ENCODE measurements at places on chromosomes 13 and 19.

DNA sequence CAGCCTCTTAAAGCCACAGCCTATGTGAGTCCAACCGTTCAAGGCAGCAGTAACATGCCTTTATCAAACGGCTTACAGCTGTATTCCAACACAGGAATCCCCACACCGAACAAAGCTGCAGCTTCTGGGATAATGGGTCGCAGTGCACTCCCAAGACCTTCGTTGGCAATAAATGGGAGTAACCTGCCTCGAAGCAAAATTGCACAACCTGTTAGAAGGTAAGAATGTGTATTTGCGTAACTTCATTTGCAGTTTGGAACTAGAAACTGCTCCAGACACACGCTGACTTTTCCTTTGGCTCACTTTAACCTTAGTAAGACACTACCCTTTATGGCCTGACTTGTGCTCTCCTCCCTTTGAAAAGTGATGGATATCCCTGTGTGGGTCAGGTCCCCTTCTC, 63.4 kb downstream of the SLAIN1 start:
- no peak for DNase-seq

DNA sequence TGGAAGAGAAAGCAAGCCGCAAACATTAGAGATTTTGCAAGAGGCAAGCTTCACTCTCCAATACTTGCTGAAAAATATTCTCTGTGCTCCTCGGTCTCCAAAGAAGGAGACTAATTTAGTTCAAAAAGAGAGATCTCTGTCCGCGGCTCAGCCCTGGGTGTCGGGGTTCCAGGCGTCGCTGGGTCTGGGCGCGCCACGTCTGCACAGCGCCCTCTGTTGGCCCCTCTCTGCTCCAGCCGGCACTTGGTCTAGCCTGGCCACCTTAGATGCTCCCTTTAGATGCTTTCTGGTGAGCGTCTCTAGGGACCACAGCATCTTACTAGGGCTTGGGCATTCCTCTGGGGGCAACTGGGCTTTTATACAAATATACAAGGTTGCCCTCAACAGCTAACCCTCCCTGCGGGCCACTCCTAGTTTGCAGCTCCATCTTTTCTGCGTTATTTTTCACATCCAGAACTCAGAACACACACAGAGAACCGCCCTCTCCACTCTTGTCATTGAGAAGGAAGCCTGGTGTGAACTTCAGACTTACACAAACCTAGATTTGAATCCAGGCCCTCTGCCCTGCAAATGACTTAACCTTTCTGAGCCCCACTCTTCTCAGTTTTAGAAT, 78.3 kb downstream of the CYSLTR2 start:
- DNase-seq: peak; percentile 14

- no peak for DNase-seq
These were observed 1.3 kb upstream of the DNAJC15 start for GRCh38 chr13:43021926-43022670.

DNA sequence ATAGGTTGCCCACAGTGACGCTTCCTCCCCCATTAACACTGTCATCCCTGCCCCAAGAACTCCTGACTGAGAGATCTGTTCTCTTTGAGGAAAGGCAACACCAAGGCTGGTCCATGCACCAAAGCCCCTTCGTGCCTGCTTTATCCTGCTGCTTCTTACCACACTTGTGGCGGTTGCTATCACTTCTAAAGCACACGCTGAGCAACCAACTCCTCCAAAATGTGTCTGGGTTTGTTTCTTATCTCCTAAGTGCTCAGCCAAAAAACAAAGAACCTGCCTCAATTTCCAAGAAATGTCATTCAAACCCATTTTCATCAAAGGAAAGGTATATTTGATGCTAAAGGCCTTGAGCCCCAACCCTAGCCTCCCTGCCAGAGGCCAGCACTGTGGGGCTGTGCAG, 14.6 kb downstream of the ATP7B start:
- no peak for DNase-seq

- no peak for DNase-seq
These were observed 4.4 kb downstream of the CHMP2A start for GRCh38 chr19:58550362-58551122.

DNA sequence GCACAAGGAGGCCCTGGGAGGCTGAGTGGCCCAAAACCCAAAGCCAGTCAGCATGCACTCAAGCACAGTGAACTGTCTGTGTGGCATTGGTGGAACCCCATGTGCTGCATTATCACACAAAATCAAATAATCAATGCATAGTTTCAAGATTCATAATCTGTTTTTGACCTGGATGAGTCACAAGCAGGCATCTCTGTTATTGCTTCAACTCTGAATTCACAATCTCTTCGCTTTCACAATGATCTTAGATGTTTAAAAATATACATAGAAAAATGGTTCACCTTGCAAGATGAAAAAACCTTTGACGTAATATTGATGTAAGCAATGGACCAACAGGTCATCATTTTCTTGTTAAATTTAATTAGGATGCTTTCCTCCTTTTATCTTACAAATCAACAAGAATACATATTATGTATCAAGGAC, 455.4 kb downstream of the IRS2 start:
- DNase-seq: no peak

GRCh38 chr13:83168590-83168989, 713.7 kb downstream of the SLITRK1 start:
- DNase-seq: no peak

- no peak for DNase-seq
These were observed 67.8 kb downstream of the FGF9 start for GRCh38 chr13:21738630-21739029.

- DNase-seq: no peak
These were observed 13.8 kb downstream of the ZNF574 start for GRCh38 chr19:42089772-42090171.

DNA sequence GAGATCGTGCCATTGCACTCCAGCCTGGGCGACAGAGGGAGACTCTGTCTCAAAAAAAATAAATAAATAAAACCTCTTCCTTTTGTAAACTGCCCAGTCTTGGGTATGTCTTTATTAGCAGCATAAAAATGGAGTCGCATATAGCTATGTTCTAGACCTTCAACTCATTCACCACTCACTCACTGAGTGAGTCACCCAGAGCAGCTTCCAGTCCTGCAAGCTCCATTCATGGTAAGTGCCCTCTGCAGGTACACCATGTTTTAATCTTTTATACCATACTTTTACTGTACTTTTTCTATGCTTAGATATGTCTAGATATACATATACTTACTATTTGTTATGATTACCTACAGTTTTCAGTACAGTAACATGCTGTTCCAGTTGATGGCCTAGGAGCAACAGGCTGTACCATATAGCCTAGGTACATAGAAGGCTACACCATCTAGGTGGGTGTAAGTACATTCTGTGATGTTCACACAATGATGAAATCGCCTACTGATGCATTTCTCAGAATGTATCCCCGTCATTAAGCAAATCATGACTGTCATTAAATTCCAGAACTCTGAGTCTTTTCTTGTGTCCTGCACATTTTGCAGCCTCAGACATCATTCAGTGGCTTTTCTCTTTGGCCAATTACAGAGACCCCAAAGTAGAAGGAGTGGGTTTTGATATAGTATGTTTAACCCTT, 13.7 kb upstream of the FARP1 start:
- no peak for DNase-seq

GRCh38 chr13:102608974-102609373, 12.2 kb downstream of the TPP2 start:
- no peak for DNase-seq

GRCh38 chr13:25882466-25883357, 169.1 kb downstream of the SHISA2 start:
- DNase-seq: peak; percentile 60

DNA sequence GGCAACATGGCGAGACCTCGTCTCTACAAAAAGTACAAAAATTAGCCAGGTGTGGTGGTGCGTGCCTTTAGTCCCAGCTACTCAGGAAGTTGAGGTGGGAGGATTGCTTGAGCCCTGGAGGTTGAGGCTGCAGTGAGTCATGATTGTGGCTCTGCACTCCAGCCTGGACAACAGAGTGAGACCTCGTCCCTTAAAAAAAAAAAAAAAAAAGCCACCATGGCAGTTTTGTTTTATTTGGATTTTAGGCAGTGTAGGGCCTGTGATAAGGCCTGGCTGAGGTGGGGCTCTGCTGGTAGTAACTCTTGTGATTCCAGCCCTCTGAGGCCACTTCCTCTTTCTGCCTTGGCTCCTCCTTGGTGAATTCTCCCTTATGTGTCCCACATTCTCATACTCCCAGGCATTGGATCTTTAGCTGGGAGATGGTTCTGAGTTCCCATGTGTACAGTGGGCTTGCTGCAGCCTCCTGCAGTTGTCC, 39.2 kb downstream of the GATAD2A start:
- no peak for DNase-seq

GRCh38 chr13:98722958-98723357, 29.5 kb downstream of the SLC15A1 start:
- DNase-seq: no peak

DNA sequence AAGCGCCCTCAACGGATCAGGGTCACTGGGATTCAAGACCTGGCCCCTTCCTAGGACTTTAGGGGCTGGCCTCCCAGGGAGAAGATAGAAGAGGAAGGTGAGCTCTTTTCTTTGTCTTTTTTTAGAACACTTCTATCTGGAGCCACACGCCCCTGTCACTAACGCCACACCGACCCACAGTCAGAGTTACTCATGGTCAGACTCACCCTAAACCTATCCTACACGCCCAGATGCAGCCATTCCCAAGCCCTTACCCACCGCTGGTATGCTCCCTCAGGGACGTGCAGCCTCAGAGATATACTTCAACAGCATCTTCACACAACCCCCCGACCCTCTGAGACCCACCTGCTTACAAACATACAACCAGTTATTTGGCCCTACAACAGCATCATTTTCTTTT, 29.9 kb upstream of the MUC16 start:
- DNase-seq: no peak

GRCh38 chr13:72521940-72522661, 205.3 kb downstream of the MZT1 start:
- peak; percentile 72 for DNase-seq

DNA sequence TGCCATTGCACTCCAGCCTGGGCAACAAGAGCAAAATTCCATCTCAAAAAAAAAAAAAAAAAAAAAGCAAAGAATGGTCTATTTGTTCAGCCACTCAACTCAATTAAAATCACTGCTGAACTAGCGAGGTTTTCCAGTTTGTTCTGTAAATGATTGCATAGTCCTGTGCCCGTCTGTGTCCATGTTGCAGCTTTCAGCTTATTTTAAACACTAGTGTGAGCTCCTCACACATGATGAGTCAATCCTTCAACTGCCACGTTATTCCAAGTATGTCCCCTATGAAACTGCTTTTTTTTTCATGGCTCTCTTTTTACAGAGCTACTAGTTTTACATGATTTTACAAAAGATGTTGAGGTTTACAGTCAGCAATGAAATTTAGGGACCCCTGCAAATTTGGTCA, 12.2 kb downstream of the SUGP2 start:
- DNase-seq: no peak

GRCh38 chr13:39186205-39186875, 148.1 kb downstream of the NHLRC3 start:
- no peak for DNase-seq

DNA sequence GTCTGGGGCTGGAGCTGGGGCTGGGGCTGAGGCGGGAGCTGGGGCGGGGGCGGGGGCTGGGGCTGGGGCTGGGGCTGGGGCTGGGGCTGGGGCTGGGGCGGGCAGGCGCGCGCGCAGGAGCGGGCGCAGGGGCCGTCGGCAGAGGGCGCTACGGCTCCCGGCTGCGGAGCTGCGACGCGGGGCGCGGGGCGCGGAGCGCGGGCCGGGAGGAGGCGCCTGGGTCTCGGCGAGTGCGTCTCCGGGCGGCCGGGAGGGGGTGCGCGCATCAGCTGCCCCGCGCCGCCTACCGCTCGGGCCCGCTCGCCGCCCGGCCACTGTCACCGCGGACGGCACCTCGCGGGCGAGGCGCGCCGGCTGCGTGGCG, 422 bp upstream of the MTUS2 start:
- peak; percentile 73 for DNase-seq

DNA sequence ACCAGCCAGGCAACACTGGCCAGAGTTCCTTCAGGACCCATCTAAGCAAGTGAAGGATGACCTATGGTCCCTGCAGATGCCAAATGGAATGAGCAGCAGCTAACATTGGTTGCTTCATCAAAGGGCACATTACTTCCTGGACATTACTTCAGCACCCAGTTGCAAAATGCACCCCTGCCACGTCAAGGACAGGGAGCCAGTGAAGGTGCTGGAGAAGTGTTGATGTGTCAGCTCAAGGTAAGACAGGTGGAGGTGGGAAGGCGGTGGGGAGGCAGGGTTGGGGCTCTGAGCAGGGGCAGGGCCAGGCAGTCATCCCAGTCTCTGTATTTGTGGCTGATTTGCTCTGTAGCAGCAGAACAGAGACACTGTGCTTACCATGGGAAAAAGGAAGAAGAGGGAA, 14.6 kb downstream of the CSNK1A1L start:
- no peak for DNase-seq

- DNase-seq: peak; percentile 85
These were observed 706 bp upstream of the DNAJC3 start for GRCh38 chr13:95676105-95676761.

DNA sequence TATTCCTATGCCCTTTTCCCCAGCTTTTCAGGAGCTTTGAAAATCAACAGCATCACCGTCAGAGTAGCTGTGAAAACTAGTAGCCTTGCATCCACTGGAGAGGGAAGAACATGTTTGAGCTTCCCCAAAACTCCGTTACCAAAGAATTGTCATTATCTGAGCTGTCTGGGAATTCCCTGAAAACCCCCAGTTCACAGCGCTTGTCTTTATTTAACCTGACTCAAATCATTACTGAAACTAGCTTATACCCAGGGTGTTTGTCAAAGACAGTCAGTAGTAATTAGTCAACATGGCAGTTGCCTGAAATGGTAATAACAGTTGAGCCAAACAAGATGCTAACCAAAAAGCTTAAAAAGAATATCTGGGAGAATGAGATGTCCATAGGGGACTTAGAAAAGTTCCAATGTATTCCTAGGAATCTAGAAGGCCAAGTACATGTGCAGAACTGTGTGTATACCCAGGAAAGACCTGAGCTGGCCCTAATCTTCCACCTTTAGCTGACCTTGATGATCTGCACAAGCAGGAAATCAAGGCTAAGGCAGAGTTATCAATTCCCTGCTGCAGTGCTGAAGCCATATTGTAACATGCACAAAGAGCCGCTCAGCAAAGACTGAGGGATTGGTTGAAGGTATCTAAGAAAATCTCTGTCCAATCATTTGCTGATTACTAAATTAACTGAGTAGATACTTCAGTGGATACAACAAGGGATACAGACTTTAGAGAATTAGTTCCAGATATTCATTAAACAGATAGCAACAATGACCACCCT, 130.8 kb downstream of the KL start:
- DNase-seq: no peak

DNA sequence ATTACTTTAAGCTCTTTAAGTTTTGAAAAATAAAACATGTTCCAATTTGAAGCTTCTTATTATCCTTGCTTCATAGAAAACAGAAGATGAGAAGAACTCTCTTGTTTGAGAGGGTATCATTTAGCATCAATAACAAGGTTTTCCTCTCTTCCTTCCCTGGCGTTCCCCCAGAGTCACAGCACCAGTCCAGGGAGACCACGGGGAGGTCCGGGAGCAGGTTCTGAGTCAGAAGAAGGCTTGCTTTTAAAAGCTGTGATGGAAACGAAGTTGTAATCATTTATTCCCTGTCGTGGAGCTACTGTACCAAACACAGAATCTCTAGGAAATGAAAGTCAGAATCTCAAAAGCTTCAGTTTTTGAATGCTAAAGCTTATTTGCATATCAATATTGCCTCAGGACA, 174.0 kb upstream of the LSM14A start:
- no peak for DNase-seq

GRCh38 chr13:99974939-99975561, 3.5 kb upstream of the ZIC5 start:
- DNase-seq: no peak
